Activated CD8-positive, alpha-beta T cell treated with anti-CD3 and anti-CD28 coated beads for 36 hours (primary cell): ENCODE measurements at places on chromosomes 4 and X. TPM values are rescaled to one million over a fixed set of nuclear protein-coding genes. Genes with fewer than 3 reads are reported as not detected.

The PRPS1 gene
- 122 TPM for total RNA-seq

- H3K27me3 ChIP-seq = peaks cover 22% of the 10 kb centered on the region
- H3K4me1 ChIP-seq = peaks cover 6% of the 10 kb centered on the region
- H3K27ac ChIP-seq = no peak overlapping the region
- H3K4me3 ChIP-seq = no peak overlapping the region
These were observed 107.5 kb upstream of the RBPJ start for GRCh38 chr4:26213317-26213716.

The YTHDC1 gene
- total RNA-seq = 74.7 TPM

DNA sequence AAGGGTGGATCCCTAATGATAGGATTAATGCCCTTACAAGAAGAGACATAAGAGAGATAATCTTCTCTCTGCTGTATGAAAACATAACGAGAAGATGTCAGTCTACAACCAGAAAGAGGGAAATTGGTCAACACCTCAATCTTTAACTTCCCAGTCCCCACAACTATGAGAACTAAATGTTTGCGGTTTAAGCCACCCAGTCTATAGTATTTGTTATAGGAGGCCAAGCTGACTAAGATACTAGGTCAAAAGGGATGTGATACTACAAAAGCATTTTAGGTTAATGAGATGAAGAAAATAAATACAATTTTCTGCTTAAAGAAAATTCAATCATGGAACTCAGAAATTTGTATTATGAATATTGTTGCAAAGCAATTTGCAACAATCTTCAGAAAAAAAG is 55.4 kb upstream of the LHFPL1 start:
- no peak overlapping the region for H3K27ac ChIP-seq
- H3K4me1 ChIP-seq = peaks cover 10% of the 10 kb centered on the region
- no peak overlapping the region for H3K4me3 ChIP-seq

- H3K4me3 ChIP-seq = no peak overlapping the region
- no peak overlapping the region for H3K27ac ChIP-seq
- no peaks in the 10 kb centered on the region for H3K4me1 ChIP-seq
- DNase-seq = no peak
These were observed 91.0 kb downstream of the ARHGAP24 start for GRCh38 chr4:85565761-85566480.

DNA sequence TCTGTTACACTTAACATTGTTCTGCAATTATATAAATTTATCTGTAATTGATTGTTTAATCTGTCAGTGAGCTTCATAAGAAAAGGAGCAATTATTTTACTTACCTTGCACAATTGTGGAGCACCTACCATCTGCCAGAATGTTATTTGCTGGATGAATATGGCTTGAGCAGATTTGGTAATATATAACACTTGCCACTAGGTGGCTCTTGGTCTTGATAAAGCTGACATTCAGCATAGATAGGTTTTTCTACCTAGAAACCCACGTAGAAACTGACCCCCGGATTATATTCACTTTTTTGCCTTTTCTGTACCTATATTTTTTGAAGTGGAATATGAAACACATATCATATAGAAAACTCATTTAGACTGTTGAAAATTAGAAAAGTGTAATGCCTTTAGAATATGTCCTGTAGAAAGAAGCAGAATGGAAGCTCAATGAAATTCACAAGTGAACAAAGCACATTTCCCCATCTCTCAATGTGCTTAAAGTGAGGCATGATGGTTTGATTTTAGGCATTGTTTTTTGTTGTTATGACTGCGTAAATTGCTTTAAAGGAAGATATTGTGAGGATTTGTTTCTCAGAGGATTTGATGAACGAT is 9.5 kb downstream of the RBPJ start:
- peaks cover 42% of the 10 kb centered on the region for H3K4me1 ChIP-seq
- H3K4me3 ChIP-seq = no peak overlapping the region
- H3K36me3 ChIP-seq = peaks cover 4% of the 10 kb centered on the region
- no peak for DNase-seq
- H3K27ac ChIP-seq = no peak overlapping the region
- no peaks in the 10 kb centered on the region for H3K27me3 ChIP-seq

GRCh38 chrX:130539721-130540321 is 138.0 kb downstream of the RBMX2 start:
- H3K27me3 ChIP-seq = peaks cover 4% of the 10 kb centered on the region
- H3K4me1 ChIP-seq = no peaks in the 10 kb centered on the region

The MAGEA12 gene
- total RNA-seq = not detected

DNA sequence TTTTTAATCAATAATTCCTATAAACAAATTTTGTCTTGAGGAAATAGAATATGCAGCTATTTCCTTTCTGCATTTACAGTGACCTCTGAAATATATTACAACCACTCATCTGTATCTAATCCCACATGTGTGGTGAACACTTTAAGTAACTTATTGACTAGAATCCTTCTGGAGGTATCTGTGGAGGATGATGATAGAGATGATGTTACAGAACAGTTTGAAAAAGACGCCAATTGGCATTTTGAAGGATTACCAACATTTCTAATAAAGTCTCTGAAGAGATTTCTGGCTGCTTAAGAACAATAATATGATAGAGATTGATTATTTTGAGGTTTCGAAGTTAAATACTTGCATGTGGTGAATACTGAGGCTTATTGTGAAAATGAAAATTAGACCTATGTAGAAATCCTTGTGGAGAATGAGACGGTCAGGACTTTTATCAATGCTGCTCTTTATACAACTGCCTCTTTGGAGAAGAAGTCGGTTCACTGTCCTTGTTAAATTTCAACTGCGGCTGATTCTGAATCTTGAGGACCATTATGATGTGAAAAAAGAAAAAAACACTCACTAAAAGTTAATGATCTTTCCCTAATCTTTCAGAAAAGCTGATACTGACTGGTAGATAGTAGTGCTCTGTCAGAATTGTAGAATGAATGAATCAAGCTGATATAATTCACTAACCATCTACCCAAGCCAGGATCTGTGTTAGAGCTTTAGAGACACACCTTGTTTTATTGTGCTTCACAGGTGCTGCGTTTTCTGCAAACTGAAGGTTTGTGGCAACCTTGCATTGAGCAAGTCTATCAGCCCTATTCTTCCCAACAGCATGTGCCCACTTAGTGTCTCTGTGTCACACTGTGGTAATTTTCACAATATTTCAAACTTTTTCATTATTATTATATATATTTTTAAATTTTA is 204.7 kb downstream of the SPRY1 start:
- H3K27me3 ChIP-seq = no peaks in the 10 kb centered on the region
- no peak overlapping the region for H3K27ac ChIP-seq
- peaks cover 59% of the 10 kb centered on the region for H3K4me1 ChIP-seq

- peak; percentile 34 for DNase-seq
- no peak overlapping the region for H3K27ac ChIP-seq
- H3K27me3 ChIP-seq = peaks cover 4% of the 10 kb centered on the region
- H3K4me1 ChIP-seq = peaks cover 8% of the 10 kb centered on the region
- no peaks in the 10 kb centered on the region for H3K36me3 ChIP-seq
- H3K4me3 ChIP-seq = no peak overlapping the region
These were observed 27.9 kb upstream of the BBS7 start for GRCh38 chr4:121898150-121898549.

The ATP8A1 gene
- total RNA-seq = 30.7 TPM
